CD4-positive, alpha-beta T cell treated with Interleukin-10 for 1 hour (primary cell): ENCODE measurements at places on chromosomes 2 and 18.

- no peak for DNase-seq
Measured at GRCh38 chr2:13193900-13194299, 477.2 kb downstream of the TRIB2 start.

GRCh38 chr2:206435742-206436141 is 7.6 kb upstream of the ADAM23 start:
- DNase-seq = no peak

- no peak for DNase-seq
Measured at GRCh38 chr2:200352636-200353035, 46.1 kb downstream of the SPATS2L start.

DNA sequence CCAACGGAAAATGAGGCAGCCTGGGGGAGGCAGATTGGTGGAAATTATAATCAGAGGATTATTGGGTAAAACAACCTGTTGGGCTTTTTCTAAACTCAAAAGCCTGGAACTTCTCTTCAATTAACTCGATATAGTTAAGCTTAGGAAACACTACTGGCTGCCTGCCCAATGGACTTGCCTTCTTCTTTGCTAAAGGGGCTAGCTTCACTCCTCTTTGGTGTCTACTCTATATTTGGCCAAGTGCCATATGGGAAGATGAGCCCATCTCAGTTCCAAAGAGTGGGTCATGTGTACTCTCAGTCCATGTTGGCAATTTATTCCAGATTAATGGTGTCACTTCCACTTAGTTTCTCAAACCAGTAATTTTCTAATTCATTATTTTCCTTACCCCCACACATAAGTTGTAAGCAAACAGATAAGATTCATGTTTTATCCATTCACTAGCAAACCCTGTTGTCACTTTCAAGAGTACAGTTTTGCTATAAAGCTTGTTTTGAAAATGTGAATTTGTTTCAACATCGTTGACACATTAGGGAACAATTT is 34.3 kb downstream of the DARS1 start:
- DNase-seq = no peak

DNA sequence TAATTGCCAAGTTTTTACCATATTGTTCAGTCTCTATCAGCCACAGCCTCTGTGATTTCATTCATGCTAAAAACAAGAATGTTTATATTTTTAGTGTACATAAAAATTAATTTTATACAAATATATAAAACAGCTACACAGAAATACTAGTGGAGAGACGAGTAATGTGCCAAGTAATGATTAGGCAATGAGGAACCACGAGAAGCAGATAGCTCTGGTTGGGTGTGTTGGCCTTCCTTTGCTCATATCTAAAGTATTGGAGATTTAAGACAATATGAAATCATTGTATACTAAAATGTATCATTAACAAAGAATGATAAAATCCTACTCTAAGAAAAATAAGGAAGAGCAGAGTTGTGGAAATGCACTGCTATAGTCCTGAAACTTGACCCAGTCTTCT is 326.7 kb downstream of the AGAP1 start:
- no peak for DNase-seq

DNA sequence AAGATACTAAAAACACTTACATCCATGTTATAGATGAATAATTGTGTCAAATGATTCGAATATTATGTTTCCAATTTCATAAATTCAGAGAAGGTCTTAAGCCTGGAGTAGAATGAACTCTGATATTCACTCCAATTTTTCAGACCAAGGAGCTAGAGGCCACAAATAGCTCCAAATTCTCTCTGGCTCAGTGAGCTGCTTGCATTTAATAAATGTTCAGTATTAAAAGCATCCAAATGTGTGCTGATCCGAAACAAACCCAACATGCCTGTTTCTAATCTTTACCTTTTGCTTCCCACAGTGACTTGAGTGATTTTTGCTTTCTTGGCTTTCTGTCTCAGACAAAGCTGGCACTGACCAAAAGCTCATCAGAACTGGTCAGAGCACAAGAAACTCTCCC is 291.4 kb downstream of the CCDC85A start:
- DNase-seq = no peak

- DNase-seq = no peak
Measured at GRCh38 chr2:24515831-24516230, 24.8 kb downstream of the NCOA1 start.

DNA sequence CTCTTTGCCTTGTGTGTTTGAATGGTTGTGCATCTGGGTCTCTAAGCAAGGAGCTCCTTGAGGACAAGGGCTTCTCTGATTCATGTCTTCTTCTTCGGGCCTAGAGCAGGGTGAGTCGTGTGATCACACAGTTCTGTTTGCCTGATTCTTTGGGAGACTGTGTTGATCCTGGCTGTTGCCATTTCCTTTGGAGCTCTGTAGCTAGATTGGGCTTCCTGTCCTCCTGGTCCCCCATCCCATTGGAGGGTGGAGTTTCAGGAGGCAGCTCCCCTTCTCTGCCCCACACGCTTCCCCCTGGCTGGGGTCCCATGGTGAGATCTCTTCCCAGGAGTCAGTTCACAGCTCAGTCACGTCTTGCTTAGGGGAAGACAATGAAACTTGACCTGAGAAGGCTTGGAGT is 92.8 kb downstream of the TRIB2 start:
- DNase-seq = no peak

GRCh38 chr2:127414638-127415592 is 3.3 kb upstream of the PROC start:
- DNase-seq = no peak
